ENCODE measurements at places on chromosomes 1 and 21. TPM values are rescaled to one million over a fixed set of nuclear protein-coding genes. Genes with fewer than 3 reads are reported as not detected.
A peak's percentile ranks its signal among the peaks of the same experiment; 100 is the strongest.

DNA sequence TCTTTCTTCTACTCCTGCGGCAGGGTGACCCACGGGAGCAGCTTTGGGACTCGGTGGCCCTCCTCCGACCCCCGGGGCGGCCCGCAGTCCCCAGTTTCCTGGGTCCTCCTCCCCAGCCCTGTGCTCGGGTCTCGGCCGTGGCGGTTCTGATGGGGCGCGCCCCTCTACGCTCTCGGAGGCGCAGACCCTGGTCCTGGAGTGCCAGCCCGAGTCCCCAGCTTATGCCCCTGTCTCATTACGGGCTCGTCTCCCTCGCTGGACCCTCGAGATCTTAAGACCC is 430 bp downstream of the BTG2 start:
- no peak for DNase-seq

GRCh38 chr21:25573409-25574206 is 33.7 kb downstream of the MRPL39 start:
- peak; percentile 71 for DNase-seq

GRCh38 chr1:87296206-87296605 is 32.5 kb upstream of the LMO4 start:
- DNase-seq: no peak

Gene SLC9C2
- not detected for total RNA-seq

DNA sequence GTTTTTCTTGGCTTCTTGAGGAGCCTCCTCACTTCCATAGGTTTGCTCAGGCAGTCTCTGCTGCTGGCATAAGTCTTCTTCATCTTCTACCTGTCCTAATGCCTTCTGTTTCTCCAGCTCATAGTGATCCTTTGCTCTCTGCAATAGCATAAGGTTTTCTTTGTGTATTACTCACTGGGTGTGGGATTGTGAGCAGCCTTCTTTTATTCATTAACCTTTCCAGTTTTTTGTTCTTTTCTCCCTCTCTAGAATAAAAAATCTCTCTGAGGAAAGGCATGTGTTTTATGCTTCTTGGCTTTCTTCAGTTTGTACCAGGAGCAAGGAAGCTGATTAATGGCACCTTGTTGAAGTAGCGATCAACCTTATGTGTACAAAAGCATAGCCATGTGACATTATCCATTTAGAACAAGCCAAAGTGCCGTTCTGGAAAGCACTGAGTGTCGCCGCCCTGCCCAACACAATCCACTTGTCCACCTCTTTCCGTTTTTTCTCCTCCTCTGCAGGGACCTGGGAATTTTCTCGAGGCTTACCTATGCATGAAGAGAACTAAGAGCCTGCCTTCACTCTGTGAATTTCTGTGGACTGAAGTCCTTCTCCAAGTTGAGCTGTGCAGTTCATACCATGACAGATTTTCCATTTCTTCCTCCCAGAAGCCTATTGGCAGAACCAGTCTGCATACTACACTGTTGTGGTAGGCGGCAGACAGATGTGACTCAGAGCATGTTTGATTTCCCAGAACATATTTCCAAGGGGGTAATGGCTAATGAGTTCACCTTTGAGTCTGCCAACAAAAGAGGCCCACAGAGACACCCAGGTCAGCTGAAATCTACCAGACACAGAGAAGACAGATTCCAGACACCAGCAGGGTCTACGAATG is 39.0 kb downstream of the DPT start:
- DNase-seq: no peak

Gene CFHR2
- total RNA-seq: not detected

Gene GBP2
- 154 TPM for total RNA-seq

DNA sequence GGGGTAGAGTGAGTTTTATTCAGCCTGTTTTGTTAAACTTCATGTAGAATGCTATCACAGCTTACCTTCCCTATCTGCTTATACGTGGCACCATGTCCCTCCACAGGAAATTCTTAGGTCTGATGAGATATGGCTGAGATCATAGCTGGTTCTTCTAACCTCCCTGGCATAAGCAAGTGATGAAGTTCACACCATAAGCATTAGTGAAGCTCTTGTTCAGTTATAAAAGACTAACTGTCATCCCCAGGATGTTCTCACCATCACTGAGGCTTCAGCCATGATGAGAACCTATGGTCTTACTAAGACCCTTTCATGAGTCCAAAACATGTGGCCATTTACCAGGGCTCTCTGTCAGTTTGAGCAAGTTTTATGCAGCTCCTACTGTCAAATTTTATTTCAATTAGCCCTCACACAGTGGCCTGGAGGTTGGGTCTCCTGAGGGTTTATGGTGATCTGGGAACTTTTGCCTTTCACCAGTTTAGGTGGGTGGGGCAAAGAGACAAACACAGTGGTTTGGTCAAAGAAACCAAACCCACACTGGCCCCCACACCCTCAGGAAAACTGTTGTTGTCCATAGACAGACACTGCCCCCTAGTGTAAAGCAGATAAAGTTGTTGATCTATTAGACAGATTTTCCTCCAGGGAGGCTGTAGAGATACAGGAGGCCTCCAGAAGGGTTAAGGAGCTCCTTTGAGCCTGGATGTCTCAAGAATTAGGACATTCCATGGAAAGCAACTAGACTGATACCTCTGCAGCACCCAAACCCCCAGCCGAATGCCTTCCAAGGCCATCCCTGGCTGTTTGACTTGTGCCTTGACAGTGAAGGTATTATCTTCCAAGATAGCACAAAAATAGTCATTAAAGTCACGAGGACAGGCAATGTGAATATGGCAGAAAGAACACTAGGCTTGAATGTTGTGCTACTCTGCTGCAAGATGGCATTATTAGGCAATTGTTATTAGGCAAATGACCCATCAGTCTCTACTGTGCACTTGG is 5.0 kb downstream of the SLC22A15 start:
- no peak for DNase-seq

DNA sequence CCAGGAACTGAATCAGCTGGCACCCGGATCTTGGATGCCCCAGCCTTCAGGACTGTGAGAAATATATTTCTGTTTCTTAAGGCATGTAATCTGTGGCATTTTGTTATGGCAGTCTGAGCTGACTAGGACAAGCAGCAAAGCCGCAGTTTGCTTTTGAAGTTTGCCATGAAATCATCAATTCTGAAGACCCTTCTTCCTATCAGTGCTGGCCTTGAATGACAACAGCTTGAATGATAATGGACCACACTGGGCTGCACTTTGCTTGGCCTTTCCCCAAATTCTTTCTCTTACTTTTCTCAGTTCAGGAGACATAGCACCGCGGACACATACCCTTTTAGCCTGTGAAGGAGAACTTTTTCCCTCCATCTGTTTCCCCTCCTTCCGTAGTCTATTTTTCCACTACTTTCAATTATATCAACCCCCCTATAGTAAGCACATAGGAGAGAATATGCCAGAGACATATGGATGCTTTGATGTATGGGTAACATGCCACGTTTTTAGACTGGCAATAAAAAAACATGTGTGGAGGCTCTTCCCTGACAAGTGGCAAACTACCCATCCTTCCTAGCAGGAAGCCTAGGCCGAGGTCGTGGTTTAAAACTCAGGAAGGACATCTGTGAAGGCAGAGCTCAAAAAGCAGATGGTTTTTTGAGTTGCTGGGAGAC is 42.9 kb downstream of the HLX start:
- no peak for DNase-seq

GRCh38 chr21:22585558-22585957 is 1587.3 kb downstream of the NCAM2 start:
- no peak for DNase-seq

DNA sequence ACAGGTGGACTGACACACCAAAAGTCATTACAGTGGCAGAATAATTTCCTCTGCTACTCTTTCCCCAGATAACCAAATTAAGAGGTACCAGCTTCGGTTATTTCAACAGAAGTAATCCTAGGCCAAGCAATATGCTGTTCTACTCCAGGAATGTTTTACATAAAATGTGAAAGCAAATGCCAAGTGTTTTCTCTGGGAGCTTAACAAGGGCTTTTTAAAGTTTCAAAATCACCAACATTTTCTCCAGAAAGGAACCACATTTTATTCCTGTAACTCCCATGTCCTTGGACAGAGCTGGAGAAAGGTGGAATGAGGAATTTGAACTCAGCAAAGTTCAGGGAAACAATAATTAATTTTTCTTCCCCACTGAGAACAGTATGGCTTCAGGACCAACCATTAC is 27.2 kb downstream of the CNN3 start:
- DNase-seq: no peak

Gene MTARC1
- not detected for total RNA-seq

Gene UBXN10
- 0.56 TPM for total RNA-seq

Gene FMOD
- not detected for total RNA-seq

- DNase-seq: no peak
These were observed 780 bp downstream of the HIVEP3 start for GRCh38 chr1:41917835-41918449.

DNA sequence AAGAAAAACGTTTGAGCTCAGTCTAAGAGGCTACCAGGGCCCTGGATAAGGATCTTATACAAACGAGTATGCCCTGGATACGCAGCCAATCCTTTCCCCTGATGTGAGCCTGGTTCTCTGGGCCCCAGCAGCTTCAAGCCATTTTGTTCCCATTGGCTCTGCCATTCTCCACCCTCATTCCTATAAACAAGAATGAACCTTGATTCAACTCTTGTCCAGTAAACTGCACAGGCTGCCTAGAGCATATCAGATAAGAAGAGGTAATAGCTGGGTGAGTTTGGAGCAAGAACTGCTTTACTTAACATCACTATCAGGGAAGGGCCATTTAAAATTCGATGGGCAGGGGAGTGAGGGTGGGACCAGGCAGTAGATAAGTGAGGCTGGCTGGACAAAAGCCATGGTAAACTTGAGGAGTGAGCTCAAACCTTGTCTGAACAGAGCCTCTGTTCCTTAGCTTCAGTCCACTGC is 11.3 kb downstream of the BTG2 start:
- DNase-seq: no peak

- DNase-seq: no peak
These were observed 2.6 kb downstream of the HYI start for GRCh38 chr1:43451157-43451591.

DNA sequence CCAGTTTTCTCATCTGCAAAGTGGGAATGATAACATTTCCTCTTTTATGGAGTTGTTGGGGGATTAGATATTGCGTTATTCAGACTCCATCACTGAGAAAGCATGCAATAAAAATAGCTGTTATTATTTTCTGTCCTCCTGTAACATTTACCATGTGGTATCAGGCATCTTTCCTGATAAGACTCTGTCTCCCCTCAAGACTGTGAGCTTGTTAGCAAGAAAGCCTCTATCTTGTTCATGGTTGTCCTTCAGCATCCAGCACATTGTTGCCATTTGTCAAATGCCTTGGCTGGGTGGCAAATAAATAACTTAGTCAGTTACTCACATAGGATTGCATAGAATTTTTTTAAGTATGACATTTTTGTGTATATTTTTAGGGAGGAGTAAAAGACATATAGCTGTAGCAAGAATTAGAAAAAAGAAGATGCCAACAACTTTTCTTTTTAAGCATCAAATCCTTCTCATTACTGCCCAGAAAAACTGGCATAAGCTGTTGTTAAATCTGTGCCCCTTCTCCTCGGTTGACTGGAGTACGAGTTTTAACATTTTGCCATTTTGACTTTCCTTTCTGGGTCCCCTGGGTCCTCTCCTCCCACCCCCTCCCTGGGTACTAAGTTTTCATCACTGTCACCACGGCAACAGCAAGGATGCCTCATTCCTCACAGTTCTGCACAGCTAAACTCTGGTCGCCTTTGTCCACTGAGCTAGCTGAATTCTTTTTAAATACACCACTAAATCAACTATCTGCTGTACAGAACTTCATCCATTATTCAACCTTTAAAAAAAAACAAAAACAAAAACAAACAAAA is 1.0 kb upstream of the JAM2 start:
- no peak for DNase-seq

Gene RAB3B
- 0.08 TPM for total RNA-seq

Gene RHD
- total RNA-seq: not detected

GRCh38 chr1:22731924-22732720 is 21.5 kb downstream of the EPHB2 start:
- DNase-seq: no peak

Gene FCRLA
- total RNA-seq: not detected

- DNase-seq: no peak
These were observed 20.7 kb upstream of the GNG4 start for GRCh38 chr1:235670157-235670776.

Gene AMPD1
- not detected for total RNA-seq

DNA sequence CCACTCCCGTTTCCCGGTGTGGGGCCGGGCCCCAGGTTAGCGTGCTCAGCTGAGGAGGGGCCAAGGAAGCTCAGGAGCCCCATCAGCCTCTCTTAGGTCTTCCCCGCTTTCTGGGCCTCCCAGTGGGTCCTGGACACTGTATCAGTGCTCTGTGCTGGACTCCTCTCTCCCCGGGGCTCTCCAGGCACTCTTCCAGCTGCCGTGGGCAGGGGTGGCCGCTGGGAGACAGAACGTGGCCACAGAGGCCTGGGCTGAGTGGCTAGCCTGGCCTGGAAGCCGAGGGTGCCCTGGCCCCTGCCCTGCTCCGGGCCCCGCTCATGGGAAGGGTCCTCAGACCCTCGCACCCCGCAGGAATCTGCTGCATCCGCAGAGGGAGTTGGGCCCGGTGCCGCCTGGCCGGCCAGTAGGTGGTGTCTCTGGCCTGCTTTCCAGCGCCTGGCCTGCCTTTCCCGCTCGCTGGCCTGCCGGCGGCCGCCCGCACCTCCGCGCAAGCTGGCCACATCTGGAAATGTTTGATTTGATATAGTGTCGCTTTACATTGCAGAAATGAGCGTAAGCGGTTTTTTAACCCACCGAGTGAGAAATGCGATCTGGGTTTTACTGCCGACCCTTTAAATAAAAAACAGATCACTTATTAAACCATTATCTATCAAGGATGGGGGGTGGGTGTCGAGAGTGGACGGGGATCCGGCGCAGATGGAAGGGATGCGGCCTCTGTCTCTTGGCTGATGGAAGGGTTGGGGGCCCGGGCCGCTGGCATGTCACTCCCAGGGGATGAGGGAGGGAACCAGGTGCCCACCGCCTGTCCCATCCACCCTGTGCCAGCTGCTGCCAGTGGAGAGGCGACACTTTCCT is 74.4 kb upstream of the TTC34 start:
- DNase-seq: no peak

Gene BROX
- 36.3 TPM for total RNA-seq

GRCh38 chr1:180854456-180854855 is 58.2 kb upstream of the KIAA1614 start:
- no peak for DNase-seq

DNA sequence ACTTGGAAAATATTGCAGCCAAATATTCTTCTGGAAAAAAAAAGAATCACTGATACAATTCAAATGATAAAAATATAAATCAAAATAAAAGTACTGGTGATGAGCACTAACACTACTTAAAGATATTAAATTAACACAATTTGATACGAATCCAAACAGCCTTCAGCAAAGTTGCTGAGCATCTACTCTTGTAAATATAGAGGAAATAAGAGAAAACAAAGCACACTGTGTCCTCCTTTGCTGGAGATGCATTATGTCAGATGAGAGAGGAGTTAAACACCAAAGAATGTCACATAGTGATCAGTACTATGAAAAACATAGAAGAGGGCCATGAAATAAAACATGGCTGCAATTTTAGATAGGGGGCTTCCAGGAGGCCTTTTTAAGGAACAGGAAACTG is 177.4 kb upstream of the RNPC3 start:
- no peak for DNase-seq
